Mammary epithelial cell (primary cell): ENCODE measurements at places on chromosomes 12 and 14.

DNA sequence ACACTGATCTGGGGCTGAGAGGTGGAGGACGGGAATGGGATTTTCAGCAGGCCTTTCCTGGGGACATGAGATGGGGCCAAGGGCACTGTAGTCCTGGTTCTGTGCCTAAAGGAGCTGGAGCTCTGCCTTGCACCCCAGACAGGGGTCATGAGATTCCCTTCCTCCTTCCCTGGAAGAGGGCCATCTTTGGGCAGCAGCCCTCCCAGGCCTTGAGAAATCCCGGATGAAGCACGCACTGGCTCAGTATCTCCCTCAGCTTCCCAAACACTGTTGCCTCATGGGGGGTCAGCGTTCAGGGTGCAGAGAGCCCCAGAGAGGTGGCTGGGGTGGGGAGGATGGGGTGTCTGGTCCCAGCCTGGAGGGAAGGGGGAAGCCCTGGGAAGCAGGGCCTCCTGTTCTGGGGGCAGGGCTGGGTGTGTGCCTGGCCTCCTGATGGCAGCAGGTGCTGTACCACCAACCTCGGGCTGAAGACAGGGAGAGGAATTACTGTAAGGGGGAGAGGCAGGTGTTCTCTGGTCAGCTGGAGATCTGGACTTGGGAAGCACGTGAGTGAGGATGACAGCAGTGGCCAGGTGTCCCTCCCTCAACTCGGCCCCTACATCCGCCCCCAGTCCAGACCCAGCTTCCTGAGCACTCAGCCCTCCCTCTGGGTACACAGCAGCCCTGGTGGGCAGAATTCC is 8.4 kb upstream of the NR4A1 start:
- DNase-seq = no peak

DNA sequence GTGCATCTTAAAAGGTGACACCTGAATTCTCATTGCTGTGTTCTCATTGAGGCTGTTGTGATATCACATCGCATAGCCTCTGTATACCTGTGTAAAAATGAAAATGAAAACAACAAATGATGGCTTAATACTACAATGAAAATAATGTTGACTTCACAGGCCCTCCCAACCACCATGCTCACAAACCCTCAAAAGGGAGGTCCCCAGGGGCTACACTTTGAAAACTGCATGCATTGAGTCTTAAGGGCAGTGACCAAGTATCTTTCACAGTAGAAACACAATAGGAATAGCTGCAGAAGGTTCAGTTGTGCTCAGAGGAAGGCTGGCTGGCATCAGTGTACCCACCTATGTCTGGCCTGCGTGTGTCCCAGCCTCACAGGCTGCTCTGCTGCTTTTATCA is 27.6 kb upstream of the KCNK13 start:
- DNase-seq = no peak

DNA sequence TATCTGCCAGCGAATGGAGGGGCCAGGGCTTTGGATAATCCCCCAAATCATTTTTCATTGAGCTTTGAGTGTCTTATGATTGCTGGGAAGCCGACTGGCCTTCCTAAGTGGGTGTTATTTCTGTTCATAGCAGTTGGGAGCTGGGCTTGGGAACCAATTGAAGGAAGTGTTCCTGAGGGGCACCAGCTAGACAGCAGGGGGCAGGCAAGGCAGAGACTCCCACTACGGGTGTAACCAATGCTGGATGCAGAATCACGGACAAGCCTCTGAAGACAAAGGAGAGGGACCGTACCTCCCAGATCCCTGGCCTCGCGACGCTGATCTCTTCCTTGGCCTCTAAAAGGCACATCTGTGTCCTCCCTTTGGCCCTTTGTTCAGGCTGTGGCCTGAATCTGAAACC is 149.0 kb upstream of the PRMT8 start:
- no peak for DNase-seq

DNA sequence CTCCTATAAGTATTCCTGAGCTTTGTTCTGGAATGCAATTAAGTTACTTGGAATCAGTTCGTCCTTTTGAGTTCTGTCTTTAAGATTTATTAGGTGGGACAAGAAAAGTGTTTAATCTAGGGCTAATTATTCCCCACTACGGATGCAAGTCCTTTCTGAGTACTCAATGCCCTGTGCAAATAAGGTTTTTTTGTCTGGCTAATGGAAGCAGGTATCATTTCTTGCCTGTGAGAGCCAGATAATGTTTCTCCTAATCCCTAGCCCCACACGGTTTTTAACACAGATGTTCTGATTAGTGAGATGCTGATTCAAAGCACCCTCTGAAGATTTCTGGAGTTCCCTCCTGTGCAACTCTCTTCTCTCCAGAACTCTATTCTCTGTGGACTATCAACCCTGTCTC is 296.6 kb upstream of the PRICKLE1 start:
- DNase-seq = no peak

DNA sequence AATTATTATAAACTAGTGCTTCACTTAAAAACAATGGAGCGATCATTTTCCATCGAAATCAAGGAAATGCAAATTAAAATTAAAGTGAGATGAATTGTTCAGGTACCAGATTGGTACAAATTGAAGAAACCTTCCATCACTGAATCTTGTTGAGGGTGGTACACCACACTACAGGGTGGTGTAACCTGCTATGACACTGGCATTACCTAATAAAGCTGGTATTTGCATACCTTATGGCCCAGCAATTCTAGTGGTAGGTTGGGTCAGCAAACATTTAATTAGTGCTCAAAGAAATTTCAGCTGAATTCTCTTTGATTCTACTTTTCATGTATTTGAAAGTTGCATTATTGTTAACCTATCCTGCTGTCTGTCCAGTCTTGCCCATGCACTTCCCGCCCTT is 9.2 kb downstream of the TIGAR start:
- no peak for DNase-seq

- no peak for DNase-seq
Observed at GRCh38 chr12:68495336-68496070, 115.2 kb upstream of the RAP1B start.

GRCh38 chr12:84995641-84996040 is 40.4 kb downstream of the TSPAN19 start:
- peak; percentile 17 for DNase-seq

DNA sequence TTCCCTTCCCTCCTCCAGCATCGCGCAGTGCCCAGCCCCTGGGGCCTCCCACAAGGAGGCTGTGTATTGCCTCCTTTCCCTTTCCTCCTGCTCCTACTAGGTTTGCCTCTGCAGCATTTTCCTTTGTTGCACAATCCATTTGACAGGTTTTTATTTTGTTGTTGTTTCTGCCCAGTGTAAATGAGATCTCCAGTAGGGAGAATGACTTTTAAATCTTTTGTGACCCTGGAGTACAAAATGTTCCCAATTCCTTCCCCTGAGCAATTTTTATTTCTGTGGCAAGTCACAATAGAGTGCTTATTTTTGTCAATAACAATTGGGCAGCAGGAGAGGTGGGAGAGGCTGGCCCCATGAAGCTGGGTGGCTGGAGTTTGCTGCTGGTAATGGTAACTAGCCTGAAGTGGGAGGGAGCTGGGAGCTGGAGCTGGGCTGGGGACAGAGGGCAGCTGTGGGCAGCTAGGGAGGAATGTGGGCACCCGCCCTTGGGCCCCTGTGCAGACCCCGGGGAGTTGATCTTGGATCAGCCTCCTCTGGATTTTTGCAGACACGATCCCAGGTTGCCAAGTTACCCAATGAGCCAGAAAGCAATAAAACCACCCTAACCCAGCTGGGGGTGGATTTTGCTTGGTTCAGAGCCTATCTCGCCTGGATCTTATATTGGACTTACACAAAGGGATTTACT is 160.1 kb downstream of the KTN1 start:
- DNase-seq = no peak

- peak; percentile 44 for DNase-seq
Observed at GRCh38 chr14:74502236-74503019, 8.9 kb downstream of the ISCA2 start.

DNA sequence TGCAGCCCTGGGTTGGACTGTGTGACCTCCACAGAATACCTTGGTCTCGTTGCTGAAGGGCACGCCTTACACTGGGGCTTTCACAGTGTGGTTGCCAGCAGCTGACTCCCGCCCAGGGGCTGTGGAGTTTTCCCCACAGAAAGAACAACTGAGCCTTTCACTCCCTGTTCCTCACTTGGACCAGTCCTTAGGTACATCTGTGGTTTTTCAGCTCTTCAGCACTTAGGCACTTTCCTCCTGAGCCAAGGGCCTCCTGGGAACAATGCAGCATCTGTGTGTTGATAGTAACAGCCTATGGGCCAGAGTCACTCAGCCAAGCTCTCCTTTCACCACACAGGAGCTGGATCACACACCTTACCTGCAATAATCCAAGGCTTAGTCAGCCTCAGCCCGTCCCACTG is 25.0 kb downstream of the ERP27 start:
- peak; percentile 99 for DNase-seq

- peak; percentile 77 for DNase-seq
Observed at GRCh38 chr14:74608959-74609611, 3.0 kb downstream of the LTBP2 start.

- no peak for DNase-seq
Observed at GRCh38 chr12:103952497-103952896, 13.2 kb upstream of the TDG start.

DNA sequence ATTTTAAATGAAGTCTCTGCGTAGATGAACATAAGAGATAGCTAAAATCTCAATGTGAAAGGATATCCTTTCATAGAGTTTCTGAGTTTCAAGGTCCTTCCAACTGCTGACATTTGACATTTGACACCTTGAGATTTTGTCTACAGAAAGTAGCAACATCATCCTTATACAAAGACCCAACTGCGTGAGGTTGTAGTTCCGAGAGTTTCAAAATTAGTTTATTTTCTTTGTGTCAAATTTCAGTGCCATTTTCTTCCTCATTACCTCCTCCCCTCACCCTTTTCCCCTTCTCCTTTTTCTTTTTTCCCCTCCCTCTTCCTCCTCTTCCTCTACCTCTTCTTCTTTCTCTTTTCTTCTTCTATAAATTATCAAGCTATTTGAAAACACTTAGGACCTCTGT is 26.9 kb upstream of the BATF start:
- DNase-seq = no peak

GRCh38 chr12:47408171-47408871 is 297.5 kb downstream of the RPAP3 start:
- DNase-seq = peak; percentile 69

GRCh38 chr12:23758608-23759007 is 190.9 kb downstream of the SOX5 start:
- DNase-seq = no peak

DNA sequence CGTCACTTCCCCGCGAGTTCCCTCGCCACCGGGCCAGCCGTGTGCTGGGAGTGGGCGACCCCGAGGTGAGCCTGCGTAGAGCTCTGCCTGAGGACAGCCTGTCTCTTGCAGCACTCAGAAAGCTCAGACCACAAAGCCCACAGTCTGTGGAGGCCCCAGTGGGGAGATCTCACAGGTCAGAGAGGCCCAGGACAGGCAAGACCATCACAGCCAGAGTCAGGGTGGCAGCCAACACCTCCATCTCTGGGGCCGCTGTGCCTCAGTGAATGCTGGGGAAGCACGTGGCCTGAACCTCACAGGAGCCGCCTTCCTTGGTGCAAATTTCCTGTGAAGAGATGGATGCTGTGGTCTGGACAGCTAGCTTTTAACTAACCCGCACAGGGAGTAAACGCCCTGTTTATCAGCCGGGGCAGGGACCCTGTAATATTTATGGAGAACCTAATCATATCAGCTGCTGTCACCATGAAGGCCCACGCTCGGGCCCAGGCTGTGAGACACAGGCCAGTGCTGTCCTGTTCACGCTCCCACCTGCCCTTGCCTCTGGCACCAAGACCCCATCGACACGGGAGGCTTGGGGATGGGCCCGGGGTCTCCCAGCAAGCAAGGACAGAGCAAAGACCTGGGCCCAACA is 56.9 kb downstream of the CDC42BPB start:
- DNase-seq = no peak

GRCh38 chr14:62654641-62655040 is 390.6 kb downstream of the KCNH5 start:
- DNase-seq = no peak

DNA sequence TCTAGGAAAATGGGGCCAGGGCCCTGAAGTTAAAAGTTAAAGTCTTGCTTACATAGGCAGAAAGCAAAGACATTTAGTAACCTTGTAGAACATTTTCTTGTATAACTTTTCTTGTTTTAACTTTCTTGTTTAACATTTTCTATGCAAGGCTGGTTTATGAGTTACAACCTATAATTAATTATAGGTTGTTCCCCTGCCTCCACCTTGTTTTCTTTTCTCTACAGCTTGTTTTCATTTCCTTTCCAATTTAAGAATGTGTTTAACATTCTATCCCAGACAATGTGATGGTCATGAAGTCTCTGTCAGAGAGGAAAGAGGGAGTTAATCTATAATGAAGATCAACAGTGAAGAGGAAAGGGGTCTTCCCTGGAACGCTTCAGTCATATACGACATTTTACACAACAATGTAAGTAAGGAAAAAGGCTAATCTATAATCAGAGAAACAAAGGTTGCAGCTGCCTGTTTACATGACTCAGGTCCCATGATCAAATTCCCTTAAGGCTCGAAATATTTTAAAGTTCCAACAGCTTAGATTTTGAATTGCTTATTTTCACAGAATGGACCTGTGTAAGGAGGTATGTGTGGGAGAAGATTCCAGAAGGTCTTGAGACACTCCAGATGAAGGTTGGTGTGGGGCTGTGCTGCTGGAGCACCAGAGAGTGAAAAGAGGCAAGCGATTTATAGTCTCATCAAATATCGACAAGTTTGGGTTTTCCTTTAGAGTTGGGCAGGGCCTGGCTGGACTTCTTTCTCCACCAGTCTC is 34.2 kb upstream of the TCL1B start:
- DNase-seq = no peak

DNA sequence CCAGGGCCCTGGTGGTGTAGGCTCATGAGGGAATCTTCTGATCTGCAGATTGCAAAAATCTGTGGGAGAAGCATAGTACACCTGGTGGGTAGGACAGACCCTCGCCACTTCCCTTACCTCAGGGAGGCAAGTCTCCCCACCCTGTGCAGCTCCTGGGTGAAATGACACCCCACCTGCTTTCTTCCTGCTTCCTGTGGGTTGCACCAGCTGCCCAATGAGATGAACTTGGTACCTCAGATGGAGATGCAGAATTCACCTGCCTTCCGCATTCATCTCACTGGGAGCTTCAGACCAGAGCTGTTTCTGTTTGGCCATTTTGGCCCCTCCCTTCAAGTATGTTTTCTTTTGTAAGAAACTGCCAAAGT is 4.7 kb downstream of the CLEC2D start:
- DNase-seq = no peak

DNA sequence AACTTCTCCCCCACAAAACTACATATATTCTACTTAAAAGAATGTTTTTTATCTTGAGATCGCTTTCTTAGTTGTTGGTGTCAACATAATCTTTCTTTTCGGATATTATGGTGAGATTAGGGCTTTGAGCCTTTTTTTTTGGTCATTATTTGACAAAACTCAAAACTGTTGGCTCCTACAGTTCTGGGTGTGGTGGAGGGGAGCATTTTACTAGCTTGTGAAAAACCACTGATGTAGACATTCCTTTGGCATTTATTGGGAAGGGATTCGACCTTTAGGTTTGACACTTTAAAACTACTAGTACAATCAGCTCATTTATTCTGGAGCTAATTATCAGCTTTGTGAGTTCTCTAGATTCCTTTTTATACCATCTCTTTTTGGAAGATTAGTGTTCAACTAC is 24.4 kb downstream of the MSRB3 start:
- no peak for DNase-seq

DNA sequence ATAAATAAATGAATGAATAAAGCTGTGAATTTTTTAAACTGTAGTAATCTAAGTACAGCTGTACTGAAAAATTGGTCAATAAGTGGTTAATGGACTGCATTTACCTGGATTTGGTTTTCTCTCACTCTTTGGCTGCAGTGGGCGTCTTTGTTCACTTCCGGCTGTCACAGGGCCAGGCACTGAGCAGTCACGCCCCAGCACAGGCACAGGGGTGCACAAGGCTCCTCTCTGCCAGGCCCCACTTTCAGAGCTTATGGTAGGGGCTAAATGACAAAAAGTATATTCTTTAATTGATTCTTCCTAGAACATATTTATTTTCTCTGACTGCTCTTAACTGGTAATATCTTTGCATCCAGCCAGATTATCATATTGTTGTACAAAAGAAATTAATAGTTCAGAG is 70.6 kb upstream of the DYNC1H1 start:
- DNase-seq = no peak
